ENCODE measurements at places on chromosomes 11 and 22.

GRCh38 chr11:46348566-46349401, 1.5 kb downstream of the DGKZ start:
- DNase-seq: no peak

DNA sequence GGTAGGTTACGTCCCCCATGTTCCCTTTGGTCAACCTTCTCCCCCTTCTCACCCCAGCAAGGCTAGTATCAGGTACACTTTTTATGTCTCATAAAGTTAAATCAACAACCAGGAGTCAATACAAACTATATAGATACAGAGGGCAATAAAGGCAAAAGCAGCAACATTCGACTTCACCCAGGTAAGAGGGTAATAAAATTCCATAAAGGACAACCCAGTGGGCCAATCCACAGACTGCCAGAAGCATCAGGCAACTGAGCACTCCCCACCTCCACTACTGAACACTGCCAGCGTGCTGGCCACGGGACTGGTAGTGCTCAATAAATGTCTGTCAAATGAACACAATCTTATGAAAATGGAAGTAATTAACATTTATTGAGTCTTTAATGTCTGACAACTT, 5.1 kb upstream of the MS4A18 start:
- DNase-seq: no peak

GRCh38 chr22:35661464-35661863, 13.2 kb downstream of the APOL6 start:
- peak; percentile 85 for DNase-seq

GRCh38 chr11:56950510-56950909, 38.2 kb upstream of the OR5AK2 start:
- no peak for DNase-seq

DNA sequence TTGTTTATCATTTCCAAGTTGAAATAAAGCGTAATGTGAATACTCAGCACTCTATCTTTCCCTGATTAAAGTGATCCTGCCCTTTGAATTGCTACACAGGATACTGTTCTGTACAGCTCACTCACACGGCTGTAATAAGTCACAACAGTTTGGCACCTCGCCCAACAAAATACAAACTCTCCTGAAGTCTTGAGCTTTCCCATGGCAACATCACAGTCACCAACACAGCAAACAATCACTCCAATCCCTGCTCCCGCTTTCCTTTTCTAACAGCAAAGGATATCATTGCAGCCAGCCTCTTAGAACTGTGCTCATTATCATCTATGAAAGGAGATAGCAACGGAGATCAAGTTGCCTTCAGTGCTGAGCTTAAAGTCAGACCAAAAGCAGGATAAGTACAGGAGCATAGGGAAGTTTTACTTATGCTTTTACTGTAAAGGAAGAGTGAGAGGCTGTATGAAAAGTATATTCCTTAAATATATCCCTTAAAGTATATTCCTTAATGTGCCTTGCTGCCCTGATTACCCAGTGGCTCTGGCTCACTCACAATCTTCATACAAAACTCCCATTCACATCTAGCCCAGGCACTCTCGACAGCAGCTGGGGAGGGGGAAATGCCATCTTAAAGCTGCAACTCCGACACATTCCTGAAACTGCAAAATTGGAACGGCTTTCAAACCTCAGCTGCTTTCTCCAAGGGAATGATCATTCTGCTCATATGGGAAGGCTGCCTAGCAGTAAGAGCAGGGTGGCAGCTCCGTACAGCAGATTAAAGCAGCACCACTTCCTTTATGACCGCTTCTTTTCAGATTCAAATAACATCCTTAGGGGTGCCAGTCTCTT, 35.8 kb downstream of the MAML2 start:
- peak; percentile 99 for DNase-seq

- DNase-seq: no peak
Measured at GRCh38 chr11:11867720-11868119, 25.9 kb downstream of the USP47 start.

Measured in IMR-90 (cell line).